ENCODE measurements at places on chromosomes 4 and X.

GRCh38 chr4:121597346-121597934 is 99.3 kb downstream of the ANXA5 start:
- no peak for DNase-seq

- DNase-seq = peak; percentile 17
These were observed 48.0 kb upstream of the TRIM2 start for GRCh38 chr4:153156263-153156662.

GRCh38 chr4:73731968-73732610 is 8.3 kb upstream of the CXCL8 start:
- no peak for DNase-seq

- DNase-seq = no peak
These were observed 73.7 kb downstream of the TAF1 start for GRCh38 chrX:71439896-71440295.

- DNase-seq = no peak
These were observed 40.1 kb downstream of the ARHGEF9 start for GRCh38 chrX:63744850-63745394.

GRCh38 chrX:136742721-136743379 is 37.9 kb downstream of the ARHGEF6 start:
- no peak for DNase-seq

DNA sequence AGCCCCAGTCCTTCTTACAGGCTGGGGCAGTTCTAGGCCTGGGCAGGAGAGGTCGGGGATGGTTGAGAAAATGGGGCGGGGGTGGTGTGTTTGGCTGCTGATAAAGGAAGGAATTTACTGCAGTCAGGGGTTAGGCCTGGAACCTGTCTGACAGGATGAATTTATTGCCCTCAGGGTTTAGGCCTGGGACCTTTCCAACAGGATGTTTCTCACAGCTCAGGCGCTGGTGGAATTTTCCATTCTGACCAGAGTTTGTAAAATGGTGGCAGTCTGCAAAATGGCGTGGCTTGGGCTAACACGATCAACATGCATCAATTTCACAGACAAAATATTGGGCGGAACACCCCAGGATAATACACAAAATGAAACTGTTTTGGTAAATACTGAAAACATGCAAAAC is 83.5 kb upstream of the SPIN4 start:
- no peak for DNase-seq

- DNase-seq = no peak
These were observed 4.4 kb downstream of the KIT start for GRCh38 chr4:54662123-54662522.

DNA sequence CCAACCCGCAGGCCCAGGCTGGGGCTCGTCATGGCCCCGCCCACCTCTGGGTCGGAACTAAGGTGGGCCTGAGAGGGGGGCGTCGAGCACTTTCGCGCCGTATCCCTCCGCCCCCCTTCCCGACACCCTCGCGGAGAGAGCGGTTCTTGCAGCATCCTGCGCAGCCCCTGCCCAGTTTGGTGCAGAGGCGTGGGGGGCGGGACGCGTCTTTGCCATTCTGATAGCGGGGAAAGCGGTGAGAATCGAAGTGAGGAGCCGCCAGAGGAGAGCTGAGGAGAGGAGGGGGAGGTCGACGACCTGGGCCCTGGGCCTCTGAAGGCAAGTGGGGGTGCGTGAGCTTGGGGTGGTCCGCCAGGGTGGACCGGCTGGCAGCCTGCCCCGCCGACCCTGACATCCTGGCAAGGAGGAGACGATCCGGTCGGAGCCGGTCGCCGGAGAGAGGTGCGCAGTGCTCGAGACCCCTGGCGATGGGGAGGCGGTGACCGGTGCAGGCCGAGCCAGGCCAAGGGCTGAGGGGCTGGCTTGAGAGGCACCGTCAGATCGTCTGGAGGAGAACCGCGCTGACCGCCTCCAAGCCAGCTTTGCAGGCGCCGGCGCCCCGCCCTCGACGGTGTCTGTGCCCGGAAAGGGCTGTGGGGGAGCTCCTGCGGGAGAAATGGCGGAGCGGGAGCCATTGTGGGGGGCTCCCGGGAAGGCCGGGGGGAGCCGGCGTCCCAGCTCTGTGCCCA is 25.5 kb downstream of the GPRASP3 start:
- no peak for DNase-seq

- no peak for DNase-seq
These were observed 240.5 kb downstream of the GRIA3 start for GRCh38 chrX:123424546-123424945.

- peak; percentile 38 for DNase-seq
These were observed 1.7 kb downstream of the ARAF start for GRCh38 chrX:47562615-47563243.

DNA sequence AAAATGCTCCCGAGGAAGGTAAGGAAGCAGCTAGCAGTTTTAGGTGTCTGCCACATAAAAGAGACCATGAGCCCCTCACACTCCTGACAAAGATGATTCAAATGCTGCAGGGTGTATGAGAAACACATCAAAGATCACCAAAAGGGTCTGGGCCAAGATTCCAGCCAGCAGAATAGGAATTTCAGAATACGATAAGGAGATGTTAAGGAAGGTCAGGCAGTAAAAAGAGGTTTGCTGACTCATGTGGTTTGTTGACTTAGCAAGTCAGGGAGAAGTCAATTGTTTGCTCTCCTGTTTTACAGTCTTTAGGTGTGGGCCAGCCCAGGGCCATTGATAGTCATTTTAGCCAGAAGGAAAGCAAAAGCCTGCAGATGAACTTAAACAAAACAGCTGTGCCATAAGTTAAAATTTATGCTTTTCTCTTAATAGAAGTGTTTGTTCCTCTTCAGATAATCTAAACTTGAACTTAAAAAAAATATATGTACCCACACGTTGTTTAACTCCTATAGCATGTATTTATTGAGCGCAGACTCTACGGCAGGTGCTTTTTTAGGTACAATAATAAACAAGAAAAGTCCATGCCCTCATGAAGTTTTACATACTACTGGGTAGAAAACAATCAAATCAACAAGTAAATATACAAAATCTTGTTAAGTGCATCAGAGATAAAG is 115.6 kb downstream of the CAMK2D start:
- no peak for DNase-seq

- DNase-seq = peak; percentile 87
These were observed at the start of gene TIGD2 for GRCh38 chr4:89110986-89111832. Gene TIGD2 (plus strand): TSS chr4:89111533. CDS start chr4:89112975, 1,442 bp downstream.

GRCh38 chr4:94228493-94229216 is 21.0 kb downstream of the SMARCAD1 start:
- DNase-seq = no peak

DNA sequence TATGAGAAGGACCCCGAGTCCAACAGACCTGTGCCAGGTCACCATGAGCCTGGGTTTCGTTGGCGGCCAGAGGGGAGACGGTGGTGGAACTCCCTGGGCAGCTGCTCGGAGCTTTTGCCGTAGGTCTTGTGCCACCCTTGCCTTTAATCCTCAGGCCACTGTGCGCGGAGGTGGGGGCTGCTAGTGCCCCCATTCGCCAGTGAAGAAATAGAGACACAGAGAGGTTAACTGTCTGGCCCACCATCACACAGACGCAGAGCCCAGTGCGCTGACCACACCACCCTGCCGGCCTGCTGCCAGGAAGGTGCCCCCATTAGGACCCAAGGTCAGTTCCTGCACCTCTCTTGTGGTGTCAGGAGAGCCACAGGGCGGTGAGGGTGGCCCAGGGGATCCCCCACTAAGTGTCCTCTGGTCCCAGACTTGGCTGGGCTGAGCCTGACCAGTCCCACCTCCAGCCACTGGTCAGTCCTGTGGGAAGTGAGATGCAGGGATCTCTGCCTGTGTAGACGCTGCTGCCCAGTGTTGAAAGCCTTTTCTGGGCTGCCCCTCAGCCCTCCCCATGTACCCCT is 28.3 kb upstream of the HTRA3 start:
- no peak for DNase-seq

GRCh38 chr4:65170768-65171514 is 499.3 kb downstream of the EPHA5 start:
- no peak for DNase-seq

- no peak for DNase-seq
These were observed 16.7 kb downstream of the LETM1 start for GRCh38 chr4:1839282-1839681.

GRCh38 chrX:2521927-2522386 is 21.2 kb upstream of the DHRSX start:
- DNase-seq = no peak

DNA sequence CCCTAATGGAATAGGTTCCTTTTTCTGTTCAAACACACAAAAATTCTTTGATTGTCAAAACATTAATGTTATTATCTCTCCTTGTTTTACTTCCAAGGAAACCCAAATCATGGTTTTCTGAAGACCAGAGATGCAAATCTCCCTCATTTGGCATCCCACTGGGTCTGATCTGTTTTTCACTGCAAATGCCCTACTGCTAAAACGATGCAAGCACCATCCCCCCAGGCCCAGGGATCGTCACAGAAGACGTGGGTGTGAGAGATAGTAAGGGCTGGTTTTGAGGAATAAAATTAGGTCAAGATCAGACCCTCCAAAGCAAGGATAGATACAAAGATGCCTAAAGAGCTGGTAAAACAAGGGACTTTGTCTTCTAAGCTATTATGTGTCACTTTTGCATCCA is 33.6 kb downstream of the GSPT2 start:
- no peak for DNase-seq

- DNase-seq = no peak
These were observed 13.3 kb downstream of the TLR3 start for GRCh38 chr4:186082221-186082620.

GRCh38 chrX:119381349-119381944 is 17.7 kb upstream of the SLC25A43 start:
- no peak for DNase-seq
